ENCODE measurements at places on chromosomes 2 and 18.
A peak's percentile ranks its signal among the peaks of the same experiment; 100 is the strongest.

DNA sequence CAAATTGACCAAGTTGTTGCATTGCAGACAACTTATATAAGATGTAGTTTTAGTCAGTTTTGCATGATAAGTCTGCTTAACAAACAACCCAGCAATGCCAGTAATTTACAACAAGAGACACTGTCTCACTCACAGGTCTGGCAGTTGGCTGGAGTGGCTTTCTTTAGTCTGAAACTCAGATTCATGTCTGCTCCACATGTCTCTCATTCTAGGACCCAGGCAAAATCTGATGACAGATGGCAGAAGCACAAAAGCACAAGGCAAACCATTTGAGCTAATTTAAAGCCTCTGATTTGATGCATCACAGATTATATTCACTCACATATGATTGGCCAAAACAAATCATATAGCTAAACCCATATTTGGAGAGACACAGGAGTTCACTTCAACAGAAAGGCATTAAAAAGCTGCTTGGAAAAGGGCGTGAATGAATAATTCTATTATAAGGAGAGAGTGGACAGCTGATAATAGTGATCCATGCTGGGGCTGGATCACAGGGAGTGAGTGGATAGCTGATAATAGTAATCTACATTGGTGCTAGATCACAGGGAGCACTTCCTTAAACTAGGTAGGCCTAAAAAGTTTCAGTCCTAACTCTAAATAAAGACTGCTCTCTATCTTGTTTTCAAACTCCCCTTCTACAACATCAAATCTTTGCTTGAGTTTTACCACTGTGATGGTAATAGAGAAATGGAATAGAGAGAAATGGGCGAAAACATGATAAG, 593.2 kb upstream of the ZNF804A start:
- no peak for DNase-seq

GRCh38 chr18:58325494-58325893, 281.5 kb downstream of the NEDD4L start:
- no peak for DNase-seq

DNA sequence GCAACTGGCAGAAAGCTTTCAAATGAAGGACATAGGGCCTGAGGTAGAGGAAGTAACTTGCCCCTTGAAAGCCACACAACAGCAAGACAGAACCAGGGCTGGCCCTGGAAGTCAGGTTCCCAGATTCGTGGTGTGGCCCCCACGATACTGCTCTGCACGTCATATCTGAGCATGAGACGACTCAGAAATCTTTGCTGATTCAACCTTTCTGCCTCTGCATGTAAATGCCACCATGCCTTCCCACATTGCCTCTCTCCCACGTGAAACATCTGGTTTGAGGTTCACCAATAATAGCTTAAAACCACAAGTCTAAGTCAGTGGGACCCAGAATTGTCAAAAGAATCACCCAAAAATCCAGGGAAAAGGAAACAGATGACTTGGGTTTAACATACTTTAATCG, 214.0 kb upstream of the TRIB2 start:
- DNase-seq = no peak

- DNase-seq = no peak
These were observed 371.7 kb downstream of the PIK3C3 start for GRCh38 chr18:42326752-42327151.

GRCh38 chr18:63025251-63026090, 294.1 kb downstream of the BCL2 start:
- peak; percentile 50 for DNase-seq

GRCh38 chr2:157174321-157174720, 83.2 kb upstream of the GALNT5 start:
- no peak for DNase-seq

GRCh38 chr2:8438996-8439395, 242.9 kb upstream of the ID2 start:
- no peak for DNase-seq

GRCh38 chr18:2411381-2411960, 159.8 kb downstream of the METTL4 start:
- DNase-seq = no peak

DNA sequence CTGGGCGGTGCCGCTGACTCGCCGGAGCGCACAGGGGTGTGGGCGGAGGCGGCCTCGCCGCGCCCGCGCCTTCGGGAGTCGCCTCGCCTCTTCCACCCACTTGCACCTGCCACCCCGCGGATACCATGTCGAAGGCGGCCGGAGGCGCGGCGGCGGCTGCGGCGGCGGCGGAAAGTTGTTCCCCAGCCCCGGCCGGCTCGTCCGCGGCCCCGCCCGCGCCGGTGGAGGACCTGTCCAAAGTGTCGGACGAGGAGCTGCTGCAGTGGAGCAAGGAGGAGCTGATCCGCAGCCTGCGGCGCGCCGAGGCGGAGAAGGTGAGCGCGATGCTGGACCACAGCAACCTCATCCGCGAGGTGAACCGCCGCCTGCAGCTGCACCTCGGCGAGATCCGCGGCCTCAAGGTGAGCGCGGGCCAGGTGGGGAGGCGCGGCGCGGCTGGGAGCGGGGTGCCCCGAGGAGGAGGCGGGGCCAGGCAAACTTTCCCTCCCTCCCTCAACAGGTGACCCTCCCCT, 766 bp downstream of the CCDC85A start:
- DNase-seq = peak; percentile 42

DNA sequence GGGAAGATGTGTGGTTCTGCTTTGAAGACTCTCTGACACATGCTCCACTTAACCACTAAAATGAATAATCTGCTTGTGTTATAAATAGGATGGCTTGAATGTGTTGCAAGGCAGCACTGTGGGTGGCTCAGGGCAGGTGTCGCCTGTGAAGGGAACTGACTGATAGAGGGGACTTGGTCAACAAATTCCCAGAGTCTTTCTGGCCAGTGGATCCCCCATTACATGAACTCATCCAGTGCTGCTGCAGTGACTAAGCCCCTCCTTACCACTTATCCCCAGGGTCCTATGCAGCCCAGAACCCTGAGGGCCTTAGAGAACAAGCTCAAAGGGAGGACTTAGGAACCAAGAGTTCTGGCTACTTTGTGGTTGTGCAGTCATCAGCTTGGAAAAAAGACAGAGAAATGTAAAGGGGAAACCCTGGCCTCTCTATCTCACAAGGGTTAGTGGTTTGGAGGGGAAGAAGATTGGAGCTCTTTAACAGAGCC, 226.2 kb upstream of the TNP1 start:
- DNase-seq = no peak

DNA sequence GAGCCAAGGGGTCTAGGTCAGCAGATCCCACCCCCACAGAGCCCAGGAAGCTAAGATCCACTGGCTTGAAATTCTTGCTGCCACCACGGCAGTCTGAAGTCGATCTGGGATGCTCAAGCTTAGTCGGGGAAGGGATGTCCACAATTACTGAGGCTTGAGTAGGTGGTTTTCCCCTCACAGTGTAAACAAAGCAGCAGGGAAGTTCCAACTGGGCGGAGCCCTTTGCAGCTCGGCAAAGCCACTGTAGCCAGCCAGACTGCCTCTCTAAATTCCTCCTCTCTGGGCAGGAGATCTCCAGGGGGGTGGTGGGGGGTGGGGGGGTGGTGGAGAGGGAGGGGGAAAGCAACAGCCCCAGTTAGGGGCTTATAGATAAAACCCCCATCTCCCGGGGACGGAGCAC, 419.5 kb downstream of the NUP35 start:
- peak; percentile 13 for DNase-seq

- DNase-seq = no peak
These were observed 732.9 kb upstream of the VRK2 start for GRCh38 chr2:57313678-57314077.

- no peak for DNase-seq
These were observed 8.8 kb downstream of the ODC1 start for GRCh38 chr2:10439185-10439879.

DNA sequence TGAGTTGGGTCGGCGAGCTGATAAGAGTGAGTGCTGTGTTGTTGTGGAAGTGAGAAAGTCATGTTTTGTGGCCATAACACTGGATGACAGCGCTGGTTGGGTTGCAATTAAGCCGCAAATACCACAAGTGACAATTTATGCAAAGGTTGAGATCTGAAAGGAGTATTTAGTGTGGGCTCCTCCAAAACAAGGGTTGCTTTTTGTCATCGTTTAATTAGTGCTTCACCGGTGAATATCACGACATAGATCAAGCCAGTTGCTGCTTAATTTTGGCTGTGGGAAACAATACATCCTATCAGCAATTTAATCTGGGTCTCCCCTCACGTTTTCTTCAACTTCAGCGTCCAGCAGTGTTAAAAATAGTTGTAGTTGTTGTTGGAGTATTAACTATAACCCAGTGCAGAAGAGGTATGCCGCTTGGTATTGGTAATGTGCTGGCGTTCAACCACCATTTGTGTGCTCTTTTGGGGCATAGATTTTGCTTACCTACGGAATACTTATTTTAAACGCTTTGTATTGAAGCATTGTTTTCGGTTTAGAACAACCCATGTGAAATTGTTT, 662 bp downstream of the ACVR2A start:
- no peak for DNase-seq

- peak; percentile 5 for DNase-seq
These were observed 37.3 kb upstream of the ASPRV1 start for GRCh38 chr2:69998761-69999160.

- DNase-seq = no peak
These were observed 53.0 kb upstream of the ASAP2 start for GRCh38 chr2:9153643-9153980.

- no peak for DNase-seq
These were observed 114.9 kb upstream of the NT5C1B start for GRCh38 chr2:18704276-18704675.

GRCh38 chr2:217370391-217370790, 510.5 kb upstream of the TNP1 start:
- DNase-seq = no peak

DNA sequence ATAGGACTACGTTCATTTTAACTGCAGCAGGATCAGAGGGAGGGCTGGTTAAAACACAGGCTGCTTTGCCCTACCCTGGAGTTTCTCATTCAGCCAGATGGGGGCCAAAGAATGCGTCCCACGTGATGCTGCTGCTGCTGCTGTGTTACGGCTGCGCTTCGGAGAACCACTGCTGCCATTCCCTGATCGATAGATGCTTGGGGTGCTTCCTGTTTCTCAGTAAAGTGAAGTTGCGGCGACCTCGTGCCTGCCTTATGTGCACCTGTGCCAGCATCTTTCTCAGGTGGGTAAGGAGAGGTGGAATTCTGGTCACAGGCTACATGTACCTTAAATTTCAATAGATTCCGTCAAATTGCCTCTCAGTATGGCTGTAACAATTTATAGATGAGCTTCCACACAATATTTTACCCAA, 24.7 kb upstream of the TOGARAM2 start:
- peak; percentile 72 for DNase-seq

DNA sequence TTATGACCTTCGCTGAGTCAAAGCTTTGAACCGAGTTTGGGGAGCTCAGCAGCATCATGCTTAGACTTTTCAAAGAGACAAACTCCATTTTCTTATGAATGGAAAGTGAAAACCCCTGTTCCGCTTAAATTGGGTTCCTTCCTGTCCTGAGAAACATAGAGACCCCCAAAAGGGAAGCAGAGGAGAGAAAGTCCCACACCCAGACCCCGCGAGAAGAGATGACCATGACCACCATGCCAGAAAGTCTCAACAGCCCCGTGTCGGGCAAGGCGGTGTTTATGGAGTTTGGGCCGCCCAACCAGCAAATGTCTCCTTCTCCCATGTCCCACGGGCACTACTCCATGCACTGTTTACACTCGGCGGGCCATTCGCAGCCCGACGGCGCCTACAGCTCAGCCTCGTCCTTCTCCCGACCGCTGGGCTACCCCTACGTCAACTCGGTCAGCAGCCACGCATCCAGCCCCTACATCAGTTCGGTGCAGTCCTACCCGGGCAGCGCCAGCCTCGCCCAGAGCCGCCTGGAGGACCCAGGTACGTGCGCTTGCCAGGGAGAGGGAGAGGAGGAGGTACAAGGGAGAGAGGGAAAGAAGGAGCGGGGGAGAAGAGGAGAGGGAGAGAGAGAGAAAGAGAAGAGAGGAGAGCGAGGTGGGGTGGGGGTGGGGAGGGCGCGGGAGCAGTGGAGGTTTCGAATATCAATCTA, at the start of gene DLX1:
DLX1 (plus strand) TSS at position 48 of the 700 bp plus-strand sequence; CDS start at position 219, 171 bp downstream.
- peak; percentile 41 for DNase-seq

DNA sequence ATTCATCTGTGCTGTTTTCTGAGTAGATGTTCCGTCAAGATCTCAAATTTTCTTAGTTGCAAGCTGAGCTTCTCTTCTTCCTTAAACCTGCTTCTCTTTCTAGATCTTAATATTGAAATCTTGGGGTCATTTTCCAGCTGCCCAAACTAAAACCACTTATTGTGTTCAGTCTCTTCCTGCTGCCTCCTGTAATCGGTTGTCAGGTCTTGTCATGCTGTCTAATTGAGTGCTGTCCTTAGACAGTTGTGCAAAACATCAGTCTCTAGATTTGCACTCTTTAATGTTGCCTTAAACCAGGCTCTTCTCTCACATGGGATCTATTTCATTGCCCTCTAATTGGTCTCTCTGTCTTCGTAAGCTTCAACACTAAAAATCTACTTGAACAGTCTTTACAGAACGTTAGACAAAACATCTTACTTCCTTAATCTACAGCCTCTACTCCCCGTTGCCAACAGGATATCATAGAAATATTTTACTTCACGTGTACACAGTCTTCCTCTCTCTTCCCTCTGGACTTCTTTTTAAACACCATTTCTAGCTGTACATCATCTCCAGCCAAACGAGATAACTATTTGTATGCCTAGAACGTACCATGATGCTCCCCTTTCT, 34.9 kb downstream of the GPD2 start:
- DNase-seq = no peak

- no peak for DNase-seq
These were observed 125.7 kb upstream of the LMAN1 start for GRCh38 chr18:59484561-59485328.

DNA sequence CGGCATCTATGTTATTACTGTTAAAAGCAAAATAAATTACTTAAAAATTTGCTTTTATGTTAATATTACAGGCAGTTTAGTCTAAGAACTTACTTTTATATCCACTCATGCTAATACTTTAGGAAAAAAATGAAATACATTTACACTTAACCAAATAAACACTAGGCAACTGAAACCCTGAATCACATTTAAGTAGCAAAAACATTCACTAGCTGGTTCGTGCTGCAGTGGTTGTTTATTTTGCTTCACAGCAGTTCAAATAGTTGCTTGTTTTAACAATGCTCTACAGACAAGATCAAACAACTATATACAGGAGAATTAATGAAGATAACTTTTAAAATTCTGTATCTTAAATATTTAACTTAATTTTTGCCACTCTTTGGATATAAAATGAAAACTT, 60.8 kb downstream of the ABCG8 start:
- DNase-seq = no peak

DNA sequence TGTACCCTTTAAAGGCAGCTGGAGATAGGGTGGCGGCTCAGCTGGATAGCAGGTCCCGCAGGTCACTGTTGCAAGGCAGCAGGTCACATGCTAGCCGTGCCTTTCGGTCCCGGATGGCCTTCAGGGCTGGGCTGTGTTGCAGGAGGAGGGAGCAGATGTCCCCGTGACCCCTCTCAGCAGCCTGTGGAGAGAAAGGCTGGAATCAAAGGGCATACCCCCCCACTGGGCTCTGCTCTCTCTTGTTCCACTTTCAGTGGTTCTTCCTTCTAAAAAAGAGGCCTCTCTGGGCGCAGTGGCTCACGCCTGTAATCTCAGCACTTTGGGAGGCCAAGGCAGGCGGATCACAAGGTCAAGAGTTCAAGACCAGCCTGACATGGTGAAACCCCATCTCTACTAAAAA, 4.4 kb upstream of the ANKRD23 start:
- DNase-seq = no peak

- no peak for DNase-seq
These were observed 121.3 kb downstream of the GREB1L start for GRCh38 chr18:21363348-21363747.

GRCh38 chr2:142714600-142714999, 162.9 kb upstream of the KYNU start:
- DNase-seq = no peak

All from iPS-NIHi11 (cell line).